ENCODE measurements at places on chromosomes 11 and 22.
A peak's percentile ranks its signal among the peaks of the same experiment; 100 is the strongest.

DNA sequence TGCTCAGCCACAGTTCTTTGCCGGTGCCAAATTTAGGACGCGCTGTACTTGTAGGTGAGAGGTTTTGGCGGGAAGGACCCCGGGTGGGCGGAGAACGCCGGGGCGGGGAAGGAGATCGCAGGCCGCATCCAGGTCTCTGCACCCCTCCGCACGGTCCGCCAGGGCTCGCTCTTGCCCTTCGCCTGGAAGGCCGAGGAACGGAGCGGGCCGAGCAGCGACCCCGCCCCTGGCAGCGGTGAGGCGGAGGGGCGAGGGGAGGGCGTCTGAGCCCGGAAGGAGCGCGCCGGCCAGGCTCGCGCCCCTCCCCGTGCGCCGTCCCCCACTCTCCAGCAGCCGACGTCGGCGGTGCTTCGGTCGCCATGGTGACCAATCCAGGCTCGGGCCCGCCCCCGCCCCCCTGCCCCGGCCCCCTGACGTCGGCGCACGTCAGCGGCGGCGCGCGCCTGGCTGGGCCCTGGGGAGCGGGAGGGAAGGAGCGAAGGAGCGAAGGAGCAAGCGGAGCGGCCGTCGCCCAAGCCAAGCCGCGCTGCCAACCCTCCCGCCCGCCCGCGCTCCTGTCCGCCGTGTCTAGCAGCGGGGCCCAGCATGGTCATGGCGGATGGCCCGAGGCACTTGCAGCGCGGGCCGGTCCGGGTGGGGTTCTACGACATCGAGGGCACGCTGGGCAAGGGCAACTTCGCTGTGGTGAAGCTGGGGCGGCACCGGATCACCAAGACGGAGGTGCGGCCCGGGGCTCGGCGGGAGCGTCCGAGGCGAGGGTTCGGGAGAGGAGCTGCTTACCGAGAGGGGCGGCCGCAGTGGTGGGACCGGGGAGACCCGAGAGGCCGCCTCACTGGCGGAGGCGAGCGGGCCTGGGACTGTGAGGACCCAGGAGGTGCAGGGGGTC is at the start of gene SIK2:
Gene SIK2 (plus strand): TSS at position 471 of the 886 bp plus-strand sequence. CDS start 115 bp downstream, at position 586.
- peak; percentile 72 for DNase-seq

DNA sequence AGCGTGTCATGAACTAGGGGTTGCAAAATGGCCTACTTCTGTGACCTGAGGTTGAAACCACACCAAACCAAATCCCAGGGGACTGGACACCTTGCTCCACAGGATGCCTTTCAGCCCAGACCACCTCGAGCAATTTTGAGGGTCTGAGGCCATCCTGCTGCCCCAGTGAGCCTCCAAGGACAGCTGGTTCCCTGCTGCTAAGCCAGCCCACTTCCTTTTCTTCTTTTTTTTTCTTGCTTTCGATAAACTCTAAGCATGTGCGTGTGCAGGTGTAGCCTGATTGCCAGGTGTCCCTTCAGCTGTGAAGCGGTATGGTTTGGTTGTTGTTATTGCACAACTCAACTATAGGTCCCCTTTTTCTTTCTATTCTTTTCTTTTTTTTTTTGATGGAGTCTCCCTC is 2.7 kb downstream of the CRYBB1 start:
- DNase-seq, result no peak

- no peak for DNase-seq
These were observed 55.3 kb downstream of the ETS1 start for GRCh38 chr11:128532016-128532571.

GRCh38 chr11:65431451-65432099 is 9.0 kb downstream of the NEAT1 start:
- no peak for DNase-seq

DNA sequence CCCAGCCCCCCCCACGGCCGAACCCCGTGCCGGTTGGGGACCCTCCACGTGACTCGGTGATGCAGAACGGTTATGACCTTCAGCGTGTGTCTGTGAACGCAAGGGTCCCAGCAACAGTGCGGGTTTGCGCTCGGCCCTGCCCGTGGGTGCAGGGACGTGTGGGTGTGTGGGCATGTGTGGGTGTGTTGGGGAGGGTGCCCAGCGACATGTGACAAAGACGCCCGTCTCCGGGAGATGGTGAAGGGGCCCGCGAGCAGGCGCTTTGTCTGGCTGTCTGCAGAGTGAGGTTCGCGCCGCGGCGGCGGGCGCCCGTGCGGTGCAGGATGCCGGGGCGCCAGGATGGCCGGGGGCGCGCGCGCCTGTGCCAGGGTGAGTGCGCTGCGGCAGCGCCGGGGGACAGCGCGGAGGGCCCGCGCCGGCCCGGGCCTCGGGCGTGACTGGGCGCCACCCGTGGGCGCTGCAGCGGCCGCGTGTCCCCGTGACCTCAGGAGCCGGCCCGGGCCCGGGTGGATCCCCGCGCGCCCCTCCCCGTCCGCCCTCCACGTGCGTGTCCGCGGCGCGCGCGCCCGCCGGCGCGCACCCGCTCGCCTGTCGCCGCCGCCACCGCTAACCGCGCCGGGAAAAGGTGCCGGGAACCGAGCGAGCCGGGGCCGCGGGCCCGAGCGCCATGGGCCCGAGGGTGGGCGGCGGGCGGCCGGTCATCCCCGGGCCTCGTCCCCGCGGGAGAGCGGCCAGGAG is at the start of gene LRFN4:
Gene LRFN4 (plus strand): TSS at position 569 of the 738 bp plus-strand sequence. CDS start 681 bp downstream, outside the sequence.
- DNase-seq, result no peak

DNA sequence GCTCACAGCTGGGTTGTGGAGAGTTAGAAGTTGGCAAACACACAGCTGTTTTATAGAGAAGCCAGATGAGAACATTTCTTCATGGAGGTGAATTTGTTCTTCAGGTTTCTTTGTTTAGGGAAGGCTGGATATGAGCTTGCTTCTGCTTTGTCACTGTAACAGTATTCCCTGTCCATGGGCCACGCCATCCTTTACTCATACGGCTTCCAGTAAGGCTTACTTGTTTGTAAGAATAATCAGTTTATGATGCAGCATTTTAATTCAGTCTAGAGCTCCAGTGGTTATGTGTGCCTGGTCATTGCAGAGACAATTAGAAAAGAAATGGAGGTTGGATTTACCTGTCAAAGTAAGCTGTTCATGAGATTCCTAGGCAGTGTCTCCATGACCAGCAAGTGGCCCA is 131.8 kb downstream of the TRIM44 start:
- no peak for DNase-seq

DNA sequence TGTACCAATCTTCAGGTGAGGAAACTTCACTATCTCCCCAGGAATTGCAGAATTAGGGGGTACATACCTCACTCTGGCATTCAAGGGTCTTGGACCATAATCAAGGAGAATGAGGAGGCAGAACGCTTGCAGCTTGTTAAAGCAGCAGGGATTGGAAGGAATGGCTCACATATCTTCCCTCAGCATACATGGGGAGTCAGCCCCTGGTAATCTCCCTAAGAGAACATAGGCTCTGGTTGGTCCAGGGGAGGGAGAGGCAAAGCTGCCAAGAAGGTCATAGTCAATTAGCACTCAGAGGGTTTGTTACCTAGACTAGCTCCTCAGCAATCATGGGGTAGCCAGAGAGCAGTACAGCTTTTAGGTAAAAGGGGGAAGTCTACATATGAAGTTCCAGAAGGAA is 256.8 kb downstream of the INSC start:
- DNase-seq, result no peak

DNA sequence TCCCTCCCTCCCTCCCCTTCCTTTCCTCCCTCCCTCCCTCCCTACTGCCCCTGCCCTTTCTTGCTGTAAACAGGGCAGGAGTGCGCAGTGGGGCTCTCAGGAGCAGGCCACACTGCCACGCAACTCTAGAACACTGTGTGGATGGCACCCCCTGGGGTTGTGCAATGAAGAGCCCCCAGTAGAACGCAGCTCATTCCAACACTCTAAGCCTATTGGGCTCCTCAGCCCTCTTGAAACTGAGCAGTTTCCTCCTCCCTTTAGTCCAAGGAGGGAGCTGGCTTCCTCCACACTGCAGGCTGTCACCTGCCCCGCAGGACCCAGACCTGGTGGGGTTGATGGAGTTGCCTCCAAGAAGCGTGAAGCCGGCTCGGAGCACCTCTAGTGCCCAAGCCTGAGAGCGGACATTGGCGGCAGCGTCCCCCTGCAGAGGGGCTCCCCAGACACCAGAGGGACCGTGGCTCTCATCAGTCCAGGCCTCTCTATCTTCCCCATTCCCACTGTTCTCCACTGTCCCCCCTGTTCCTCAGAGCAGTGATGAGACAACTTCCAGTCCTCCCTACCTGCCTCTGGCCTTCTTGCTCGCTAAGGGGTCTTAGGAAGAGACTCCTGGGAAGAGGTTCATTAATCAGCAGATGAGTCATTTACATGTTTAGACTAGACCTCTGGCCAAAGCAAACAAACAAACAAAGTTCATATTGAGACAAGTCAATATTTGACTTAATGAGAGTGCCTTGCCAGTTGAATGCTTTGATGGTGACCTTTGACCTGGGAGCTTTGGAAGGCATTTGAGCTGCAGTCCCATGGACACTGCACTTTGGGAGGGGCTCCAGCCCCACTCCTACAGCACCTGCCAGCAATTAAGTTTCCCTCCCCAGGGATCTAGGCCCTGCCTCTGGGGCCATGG is 64.0 kb downstream of the RPUSD4 start:
- no peak for DNase-seq

DNA sequence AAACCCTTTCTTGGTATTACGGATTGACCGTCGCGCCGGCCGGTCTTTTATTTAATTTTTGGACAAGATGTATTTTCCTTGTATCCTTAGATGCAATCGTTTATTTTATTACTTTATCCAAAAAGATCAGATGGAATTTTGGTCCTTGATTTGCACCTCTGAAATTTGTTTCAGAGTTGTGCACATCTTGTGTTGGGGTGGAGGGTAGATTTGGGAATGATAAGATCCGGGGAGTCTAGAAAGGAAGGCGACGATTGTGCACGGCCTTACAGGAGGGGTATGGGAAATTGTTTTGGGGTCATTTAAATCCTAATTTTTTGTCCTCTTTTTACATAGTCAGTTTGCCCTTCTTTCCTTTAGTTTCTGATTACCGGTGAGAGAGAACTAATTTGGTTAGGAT is 1.4 kb downstream of the KDM2A start:
- DNase-seq, result no peak

DNA sequence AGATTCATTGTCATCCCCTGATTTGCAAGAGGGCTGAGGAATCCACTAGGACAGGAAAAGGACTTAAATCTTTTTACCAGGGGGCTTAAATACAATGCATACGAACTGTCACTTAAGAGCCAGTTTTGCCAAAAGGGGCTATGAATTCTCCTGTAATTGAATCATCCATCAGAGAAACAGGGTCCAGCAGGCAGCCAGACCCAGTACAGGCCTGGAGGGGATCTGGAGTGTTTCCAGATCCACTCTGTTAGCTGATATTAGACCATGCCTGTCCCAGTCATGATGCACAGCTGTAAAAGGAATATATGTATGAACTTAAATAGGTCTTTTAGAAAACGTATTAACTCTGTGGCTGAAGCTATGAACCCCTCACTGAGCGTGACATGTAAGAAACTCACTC is 53.8 kb upstream of the PRSS23 start:
- DNase-seq, result no peak

DNA sequence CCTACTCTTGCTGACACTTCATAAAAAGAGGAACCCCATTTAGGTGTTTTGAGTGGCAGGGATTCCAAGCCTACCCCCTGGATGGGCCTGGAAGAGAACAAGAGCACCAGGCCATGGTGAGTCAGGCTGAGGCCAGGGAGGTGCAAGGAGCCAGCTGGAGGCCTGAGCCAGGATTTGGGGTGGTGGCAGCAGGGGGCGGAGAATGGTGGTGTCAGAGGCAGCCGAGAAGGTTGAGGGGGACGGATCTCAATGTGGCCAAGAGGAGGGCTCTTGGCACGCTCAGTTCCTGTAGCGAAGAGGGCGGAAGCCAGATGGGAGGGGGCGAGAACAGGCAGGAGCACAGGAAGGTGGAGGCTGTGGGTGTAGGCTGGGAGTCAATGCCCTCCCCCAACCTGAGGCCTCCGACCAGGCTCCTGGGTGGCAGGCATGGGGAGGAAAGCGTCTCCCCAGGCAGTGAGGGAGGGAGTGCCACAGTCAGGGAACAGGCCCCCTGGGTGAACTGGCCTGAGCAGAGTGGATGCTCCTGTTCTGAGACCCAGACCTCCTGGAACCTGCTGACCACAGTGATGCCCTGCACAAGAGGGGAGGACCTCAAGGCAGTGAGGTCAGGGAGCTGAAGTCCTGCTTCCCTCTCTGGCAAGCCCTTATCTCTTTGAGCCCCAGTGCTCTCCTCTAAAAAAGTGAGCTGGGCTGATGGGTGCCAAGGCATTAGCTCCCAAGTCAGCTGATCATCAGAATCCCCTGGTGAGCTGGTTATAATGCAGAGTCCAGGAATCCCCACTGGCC is 13.9 kb downstream of the RTN4RL2 start:
- no peak for DNase-seq

DNA sequence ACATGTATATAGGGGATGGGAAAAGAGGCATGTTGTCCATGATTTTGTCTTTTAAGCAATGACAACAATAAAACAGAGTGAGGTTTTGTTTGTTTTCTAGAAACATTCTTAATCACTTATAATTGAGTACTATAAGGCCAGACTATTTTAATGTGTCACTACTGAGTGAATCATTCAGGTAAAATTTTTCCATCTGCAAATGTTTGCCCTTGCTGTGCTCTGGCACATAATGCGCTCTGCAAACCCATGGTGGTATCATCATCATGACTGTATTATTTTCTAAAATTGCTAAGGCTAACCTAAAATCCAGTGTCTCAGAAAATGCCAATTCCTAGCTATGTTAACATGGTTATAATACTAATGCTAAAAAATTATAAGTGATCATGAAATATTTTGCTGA is 261.2 kb downstream of the CADM1 start:
- DNase-seq, result no peak

- no peak for DNase-seq
These were observed 250.4 kb upstream of the SORL1-AS1 start for GRCh38 chr11:121703201-121703600.

GRCh38 chr11:130604606-130605005 is 156.2 kb downstream of the ADAMTS15 start:
- DNase-seq, result no peak

DNA sequence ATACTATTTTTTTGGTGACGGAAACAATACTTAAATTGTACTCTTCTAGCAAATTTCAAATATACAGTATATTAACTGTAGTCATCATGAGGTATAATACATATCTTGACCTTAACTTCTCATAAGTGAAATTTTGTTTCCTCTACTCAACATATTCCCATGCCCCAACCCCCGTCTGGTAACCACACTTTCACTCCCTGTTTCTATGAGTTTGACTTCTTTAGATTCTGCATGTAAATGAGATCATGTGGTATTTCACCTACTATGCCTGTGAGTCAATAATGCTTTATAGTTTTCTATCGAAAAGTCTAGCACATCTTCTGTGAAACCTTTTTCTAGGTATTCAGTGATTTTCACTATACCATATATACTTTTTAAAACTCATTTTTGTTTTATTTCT is 663.2 kb downstream of the CNTN5 start:
- no peak for DNase-seq

- no peak for DNase-seq
These were observed 216.9 kb downstream of the CADM1 start for GRCh38 chr11:115287266-115287665.
